ENCODE measurements at places on chromosomes 16 and 17. TPM values are rescaled to one million over a fixed set of nuclear protein-coding genes. Genes with fewer than 3 reads are reported as not detected.

Gene ABCA8
- 292 TPM for total RNA-seq

Gene MBTPS1
- total RNA-seq = 75.0 TPM

Gene TPPP3
- 7.2 TPM for total RNA-seq

Gene CD300H
- not detected for total RNA-seq

Gene GFOD2
- total RNA-seq = 27.3 TPM

Gene TAT
- not detected for total RNA-seq

Gene SKAP1
- total RNA-seq = 3.6 TPM

GRCh38 chr16:21937336-21937829, 15.8 kb upstream of the UQCRC2 start:
- DNase-seq = no peak

- peak; percentile 76 for DNase-seq
Observed at GRCh38 chr17:77735566-77736198, 222.8 kb upstream of the TNRC6C start.

DNA sequence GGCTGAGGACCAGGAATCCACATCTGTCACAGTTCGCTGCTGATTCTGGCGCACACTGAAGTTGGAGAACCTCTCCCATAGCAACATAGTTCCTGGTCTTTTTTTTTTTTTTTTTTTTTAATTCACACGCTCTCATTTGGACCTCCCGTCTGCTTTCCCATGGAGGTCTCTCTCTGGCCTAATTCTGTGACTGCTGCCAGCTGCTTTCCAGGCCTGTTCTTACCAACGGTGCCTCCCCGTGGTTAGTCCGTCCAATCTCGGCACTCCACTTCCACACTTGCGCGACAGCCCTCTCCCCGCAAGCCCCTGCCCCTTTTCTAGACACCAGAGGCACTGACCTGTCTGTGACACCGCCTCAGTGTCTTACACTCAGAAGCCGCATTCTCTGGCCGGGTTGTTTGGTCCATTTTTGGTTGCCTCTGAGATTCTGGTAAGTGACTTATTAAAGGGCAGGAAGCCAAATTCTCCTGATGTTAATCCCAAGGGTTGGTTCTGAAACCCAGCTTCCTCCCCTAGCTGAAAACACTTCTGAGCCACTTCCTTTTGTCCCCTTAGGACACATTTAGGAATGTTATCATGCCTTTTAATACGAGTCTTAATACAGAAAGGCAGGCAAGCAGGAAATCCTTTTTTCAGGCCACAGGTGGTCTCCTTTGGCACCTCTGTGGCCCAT, 1.1 kb upstream of the AKTIP start:
- peak; percentile 84 for DNase-seq

DNA sequence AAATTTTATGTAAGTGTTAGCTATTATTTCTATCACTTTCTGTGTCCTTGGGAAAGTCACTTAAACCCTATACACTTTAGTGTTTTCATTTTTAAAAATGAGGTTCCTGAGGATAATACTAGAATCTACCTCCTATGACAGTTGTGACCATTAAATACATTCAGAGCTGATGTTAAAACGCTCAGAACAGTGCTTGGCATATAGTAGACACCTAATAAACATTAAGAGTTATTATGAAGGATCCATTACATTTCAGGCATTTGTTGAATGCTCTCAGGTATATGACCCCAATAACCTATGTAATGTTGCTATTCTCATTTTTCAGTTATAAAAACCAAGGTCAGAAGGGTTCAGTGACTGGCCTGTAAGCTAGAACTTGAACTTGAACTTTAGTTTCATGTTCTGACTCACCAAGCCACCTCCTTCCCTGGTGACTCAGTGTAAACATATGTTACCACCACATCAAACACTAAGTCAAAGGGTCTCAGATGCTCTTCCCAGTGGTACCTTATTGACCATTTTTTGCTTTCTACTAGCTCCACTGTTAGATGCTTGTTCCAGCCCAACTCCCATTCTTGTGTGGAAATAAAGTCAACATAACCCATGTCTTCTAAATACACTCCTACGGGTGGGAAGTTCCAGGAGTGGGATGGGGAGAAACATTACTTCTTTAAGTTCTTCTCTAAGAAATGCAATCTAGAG, 47.6 kb downstream of the HSD17B2 start:
- DNase-seq = no peak

GRCh38 chr17:60158751-60159478, 9.1 kb downstream of the CA4 start:
- DNase-seq = no peak

- DNase-seq = no peak
Observed at GRCh38 chr16:4349332-4349731, 1.8 kb downstream of the PAM16 start.

DNA sequence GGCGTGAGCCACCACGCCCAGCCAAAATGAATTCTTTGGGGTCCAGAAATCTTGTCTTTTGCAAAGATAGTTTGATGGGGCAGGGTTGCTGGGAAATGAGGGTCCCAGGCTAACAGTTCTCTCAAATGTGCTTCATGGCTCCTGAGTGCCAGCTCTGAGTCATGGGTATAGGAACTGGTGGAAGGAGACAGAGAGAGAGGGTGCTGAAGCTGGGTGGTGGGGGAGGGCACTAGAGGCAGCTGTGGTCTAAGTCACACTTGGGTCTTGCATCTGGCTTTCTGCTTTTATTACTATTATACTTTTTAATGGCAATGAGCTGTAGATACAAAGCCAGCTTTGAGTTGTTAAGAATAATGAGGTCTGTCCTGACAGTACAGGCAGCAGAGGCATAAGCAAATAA, 54.6 kb downstream of the PRKCA start:
- DNase-seq = no peak

DNA sequence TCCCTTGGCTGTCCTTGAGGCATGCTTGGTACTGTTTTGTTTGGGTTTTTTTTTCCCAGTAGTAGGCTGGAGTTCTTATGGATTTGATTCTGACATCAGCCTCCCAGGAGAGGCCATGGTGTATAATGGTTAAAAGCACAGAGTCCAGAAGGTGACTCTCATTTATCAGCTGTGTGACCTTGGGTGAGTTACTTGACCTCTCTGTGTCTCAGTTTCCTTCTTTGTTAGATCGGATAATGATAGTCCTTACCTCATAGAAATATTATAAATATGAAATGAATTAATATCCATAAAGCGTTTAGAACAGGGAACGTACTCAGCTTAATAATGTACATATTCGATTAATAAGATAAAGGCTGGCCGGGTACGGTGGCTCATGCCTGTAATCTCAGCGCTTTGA, 370.7 kb upstream of the HSBP1 start:
- no peak for DNase-seq

GRCh38 chr16:3503523-3503922, 2.7 kb downstream of the CLUAP1 start:
- no peak for DNase-seq

DNA sequence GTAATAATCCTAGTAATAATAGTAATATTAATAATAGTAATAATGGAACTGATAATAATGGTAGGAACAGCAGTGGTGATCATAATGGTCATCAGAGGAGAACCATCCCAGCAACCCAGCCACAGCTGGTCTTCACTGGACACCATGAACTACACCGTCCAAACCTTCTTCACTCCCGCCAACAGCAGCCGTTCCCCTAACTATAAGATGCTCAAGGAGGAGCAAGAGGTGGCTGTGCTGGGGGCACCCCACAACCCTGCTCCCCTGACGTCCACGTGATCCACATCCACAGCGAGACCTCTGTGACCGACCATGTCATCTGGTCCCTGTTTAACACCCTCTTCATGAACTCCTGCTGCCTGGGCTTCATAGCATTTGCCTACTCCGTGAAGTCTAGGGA, 91.0 kb downstream of the ZDHHC7 start:
- DNase-seq = no peak

GRCh38 chr16:16110111-16110490, 113.2 kb downstream of the ABCC6 start:
- no peak for DNase-seq

DNA sequence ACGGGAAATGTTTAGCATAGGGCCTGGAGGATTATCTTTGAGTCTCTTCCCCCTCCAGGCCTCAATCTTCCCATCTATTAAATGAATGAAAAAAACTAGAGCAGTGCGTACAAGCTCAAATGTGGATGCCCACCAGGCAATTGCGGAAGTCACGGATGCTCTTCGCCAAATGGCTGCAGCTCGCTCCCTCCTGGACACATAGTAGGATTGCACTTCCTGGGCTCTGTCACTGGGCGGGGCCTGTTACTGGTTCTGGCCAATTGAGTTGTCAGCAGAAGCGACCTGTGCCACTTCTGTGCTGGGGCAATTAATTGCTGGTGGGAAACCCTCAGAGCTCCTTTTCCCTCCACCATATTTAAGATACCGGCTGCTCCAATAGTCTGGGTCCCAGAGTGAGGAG, 168.2 kb upstream of the IRX6 start:
- DNase-seq = no peak

- peak; percentile 78 for DNase-seq
Observed at GRCh38 chr17:29005936-29006511, at the start of gene SEZ6. Gene SEZ6 (minus strand): TSS chr17:29006033. CDS start chr17:29005869, 164 bp downstream.

GRCh38 chr16:86378831-86379504, 131.4 kb upstream of the FOXF1 start:
- DNase-seq = peak; percentile 26

GRCh38 chr17:81806461-81807209, 2.7 kb downstream of the GCGR start:
- no peak for DNase-seq

DNA sequence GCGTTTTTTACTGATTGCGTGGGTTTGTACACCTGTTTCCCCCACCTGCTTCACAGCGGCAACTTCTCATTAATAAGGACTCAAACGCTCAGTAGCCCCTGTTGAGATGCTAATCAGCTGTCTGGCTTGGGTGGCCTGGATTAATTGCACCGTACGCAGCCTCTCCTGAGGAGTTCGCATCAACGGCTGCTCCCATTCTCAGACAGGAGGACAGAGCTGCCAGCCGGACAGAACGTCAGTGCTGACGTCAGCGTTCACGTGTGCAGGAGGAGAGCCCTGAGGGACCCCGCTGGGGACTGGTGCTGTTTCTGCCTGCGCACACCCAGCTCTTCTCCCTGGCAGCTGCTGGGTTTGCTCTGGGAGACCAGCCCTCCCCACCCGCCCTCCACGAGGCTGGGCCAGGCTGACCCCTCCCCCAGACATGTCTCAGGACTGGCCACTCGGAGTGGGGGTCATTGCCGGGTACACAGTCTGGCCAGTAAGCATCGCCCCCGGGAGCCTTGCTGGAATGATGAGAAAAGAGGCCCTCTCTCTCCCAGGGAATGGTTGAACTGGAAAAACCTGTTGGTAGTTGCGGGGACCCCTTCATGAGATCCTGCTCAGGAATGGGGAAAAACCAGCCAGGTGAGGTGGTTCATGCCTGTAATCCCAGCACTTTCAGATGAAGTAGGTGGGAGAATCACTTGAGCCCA, 5.7 kb upstream of the BANP start:
- peak; percentile 87 for DNase-seq

DNA sequence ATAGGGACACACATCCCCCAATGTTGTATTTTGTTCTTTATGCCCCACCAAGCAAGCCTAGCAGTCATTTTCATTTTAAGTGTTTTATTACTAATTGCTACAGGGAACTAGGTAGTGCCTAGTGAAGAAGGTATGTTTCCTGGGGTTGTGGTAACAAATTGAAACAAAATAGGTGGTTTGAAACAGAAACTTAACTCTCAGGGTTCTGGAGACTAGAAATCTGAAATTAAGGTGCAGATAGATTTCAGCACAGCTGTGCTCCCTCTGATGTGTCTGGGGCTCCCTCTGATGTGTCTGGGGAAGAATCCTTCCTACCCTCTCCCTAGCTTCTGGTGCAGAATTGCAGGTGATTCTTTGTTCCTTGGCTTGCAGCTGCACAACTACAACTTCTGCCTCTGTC, 390.1 kb downstream of the ZFHX3 start:
- no peak for DNase-seq

- no peak for DNase-seq
Observed at GRCh38 chr16:25390761-25391160, 133.1 kb upstream of the ZKSCAN2 start.

DNA sequence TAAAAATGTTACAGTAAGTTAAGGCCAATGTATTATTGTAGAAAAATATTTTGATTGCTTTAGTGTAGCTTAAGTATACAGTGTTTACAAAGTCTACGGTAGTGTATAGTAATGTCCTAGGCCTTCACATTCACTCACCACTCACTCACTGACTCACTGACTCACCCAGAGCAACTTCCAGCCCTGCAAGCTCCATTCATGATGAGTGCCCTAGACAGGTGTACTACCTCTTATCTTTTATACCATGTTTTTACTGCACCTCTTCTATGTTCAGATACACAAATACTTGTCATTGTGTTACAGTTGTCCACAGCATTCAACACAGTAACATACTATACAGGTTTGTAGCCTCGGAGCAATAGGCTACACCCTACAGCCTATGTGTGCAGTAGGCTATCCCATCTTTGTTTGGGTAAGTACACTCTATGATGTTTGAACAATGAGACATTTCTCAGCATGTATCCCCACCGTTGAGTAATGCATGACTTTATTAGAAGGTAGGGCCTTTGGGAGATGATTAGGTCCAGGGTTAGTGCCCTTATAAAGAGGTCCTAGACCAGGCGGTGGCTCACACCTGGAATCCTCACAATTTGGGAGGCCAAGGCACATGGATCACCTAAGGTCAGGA, 117.8 kb downstream of the SLC39A11 start:
- DNase-seq = no peak

DNA sequence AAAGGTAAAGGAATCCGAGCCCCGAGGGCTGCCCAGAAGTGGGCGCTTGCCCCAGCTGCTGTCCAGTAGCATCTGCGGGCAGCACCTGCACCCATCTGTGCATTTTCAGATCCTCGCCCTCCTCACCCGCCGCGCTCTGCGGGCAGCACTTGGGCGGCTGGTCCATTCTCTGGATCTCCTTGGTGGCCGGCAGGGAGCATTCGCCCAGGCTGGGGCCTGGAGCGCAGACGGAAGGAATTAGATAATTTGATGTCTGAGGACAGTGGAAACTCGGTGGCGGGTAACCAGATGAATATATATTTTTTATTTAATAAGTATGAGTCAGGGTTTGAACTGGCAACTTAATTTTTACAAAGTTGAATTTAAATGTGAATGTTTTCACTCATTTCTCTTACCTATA, 88.5 kb downstream of the NPIPB11 start:
- DNase-seq = no peak

DNA sequence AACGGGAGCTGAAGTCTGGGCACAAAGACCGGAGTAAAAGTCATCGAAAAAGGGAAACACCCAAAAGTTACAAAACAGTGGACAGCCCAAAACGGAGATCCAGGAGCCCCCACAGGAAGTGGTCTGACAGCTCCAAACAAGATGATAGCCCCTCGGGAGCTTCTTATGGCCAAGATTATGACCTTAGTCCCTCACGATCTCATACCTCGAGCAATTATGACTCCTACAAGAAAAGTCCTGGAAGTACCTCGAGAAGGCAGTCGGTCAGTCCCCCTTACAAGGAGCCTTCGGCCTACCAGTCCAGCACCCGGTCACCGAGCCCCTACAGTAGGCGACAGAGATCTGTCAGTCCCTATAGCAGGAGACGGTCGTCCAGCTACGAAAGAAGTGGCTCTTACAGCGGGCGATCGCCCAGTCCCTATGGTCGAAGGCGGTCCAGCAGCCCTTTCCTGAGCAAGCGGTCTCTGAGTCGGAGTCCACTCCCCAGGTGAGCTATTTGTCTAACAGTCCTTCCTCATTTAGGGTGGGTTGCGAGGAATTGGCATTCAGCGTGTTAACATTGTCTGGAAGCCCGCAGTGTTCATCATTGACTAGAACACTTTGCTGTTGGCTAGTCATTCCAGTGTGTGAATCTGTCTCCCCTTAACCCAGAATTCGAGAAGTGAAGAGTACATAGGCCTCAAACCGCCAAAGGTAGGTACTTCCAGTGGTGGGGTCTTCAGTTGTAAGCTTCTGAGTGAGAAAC, 1.5 kb downstream of the CDK12 start:
- no peak for DNase-seq

GRCh38 chr16:70647441-70648359, 1.3 kb downstream of the IL34 start:
- peak; percentile 70 for DNase-seq

- DNase-seq = peak; percentile 51
Observed at GRCh38 chr17:51118330-51119195, 2.1 kb downstream of the SPAG9 start.

Measured in aorta (tissue), 5 donors.